ENCODE measurements at places on chromosomes 2 and 18.

- no peak for DNase-seq
Observed at GRCh38 chr18:40897884-40898283, 1057.2 kb upstream of the PIK3C3 start.

- no peak for DNase-seq
Observed at GRCh38 chr2:226728996-226729395, 70.6 kb downstream of the IRS1 start.

DNA sequence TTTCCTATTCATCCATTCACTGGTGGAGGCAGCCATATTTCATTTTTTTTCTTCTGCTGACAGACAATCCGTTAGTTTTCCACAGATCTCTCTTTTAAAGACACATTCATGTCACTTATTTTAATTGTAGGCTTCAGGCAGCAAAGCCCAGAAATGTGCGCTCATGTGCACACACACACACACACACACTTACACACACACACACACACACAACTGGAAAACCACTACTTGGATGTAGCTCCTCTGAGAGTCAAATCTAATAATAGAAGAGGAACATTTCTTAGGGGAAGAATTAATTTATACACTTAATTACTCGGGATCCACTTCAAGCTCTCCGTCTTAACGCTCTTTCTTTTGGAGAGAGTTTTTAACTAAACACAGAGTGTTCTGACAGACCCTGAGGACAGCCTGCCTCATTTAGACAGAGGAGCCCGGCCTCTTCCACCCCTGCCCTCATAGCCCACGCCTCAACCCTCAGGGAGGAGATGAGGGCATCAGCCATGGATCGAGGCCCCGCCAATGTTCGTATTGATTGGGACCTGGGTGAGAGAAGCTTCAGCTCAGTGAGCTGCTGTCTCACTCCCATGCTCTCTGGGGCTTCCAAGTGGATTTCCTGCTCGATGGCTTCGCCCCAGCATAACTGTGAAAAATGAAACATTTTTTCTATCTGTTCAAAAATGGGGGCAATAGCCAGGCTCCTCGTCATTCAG is 261.4 kb upstream of the SKOR2 start:
- DNase-seq: no peak

DNA sequence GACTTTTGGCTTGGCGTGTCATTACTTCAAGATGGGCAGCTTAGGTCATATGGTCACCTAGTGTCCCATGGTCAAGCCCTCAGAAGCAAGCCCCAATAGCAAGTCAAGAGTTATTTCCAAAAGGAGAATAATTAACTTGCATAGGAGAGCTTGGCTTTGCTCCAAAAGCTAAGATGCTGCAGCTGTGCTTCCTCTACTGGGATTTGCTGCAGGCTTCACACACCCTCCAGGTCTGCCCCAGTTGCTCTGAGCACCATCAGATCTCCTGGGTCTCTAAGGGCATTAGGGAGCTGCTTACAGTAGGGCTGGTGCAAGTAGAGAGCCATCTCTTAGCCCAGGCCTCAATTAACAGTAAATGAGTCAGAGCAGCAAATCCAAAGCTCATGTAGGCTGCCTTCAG is 46.6 kb downstream of the THUMPD2 start:
- DNase-seq: no peak

DNA sequence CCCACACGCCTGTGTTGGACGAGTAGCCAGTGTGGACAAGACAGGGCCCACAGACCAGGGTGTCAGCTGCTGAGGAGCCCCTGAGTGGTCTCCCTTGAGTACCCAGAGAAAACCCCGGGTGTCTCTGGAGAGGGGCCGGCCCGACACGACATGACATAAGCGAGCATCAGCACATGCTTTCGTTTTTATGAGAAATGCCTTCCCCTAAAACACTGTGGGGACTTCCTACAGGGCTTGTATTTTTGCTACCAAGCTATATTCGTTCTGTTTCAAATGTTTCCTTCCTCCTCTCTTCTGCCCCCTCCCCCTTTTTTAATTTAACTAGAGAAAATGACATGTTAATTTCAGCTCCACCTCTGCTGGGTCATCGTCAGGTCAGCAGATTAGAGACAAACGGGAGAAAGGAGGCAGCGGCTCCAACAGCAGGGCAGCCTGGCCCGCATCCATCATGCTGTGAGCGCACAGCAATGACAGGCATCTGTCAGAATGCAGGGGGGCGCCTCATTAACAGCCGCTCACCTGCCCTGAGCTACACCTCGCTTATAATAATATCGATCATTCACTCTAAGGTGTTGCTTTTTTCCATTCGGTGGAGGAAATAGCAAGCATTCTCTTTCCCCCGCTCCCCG is 286.2 kb downstream of the ZNF516 start:
- no peak for DNase-seq

DNA sequence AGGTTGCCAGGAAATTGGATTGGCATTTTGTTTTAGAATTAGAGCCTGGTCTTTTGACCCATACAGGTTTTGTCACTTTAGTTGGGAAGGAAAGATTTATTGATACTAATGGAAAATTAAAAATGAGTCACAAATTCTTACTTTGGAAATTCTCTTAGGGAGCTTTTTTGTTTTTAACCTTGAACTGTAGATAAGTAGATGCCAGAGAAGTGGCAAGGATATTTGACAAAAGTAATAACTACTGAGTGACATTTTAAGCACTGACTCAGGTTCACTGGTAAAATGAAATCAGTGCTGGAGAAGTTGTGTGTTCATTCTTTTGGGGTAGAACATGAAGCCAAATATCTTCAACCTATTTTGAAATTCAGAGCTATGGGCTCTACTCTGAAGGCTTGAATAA is 56.5 kb downstream of the LDLRAD4 start:
- no peak for DNase-seq

All from T47D (cell line).